ENCODE measurements at places on chromosomes 12 and 14.

- DNase-seq, result no peak
Measured at GRCh38 chr14:102279688-102280348, 25.1 kb downstream of the MOK start.

- DNase-seq, result no peak
Measured at GRCh38 chr12:89280833-89281538, 71.3 kb downstream of the DUSP6 start.

- DNase-seq, result no peak
Measured at GRCh38 chr12:104596898-104597843, 140.4 kb downstream of the CHST11 start.

- DNase-seq, result no peak
Measured at GRCh38 chr14:91396959-91397815, 20.4 kb downstream of the CCDC88C start.

GRCh38 chr12:51496895-51497294, 72.3 kb downstream of the SLC4A8 start:
- DNase-seq, result no peak

GRCh38 chr12:94875525-94875924, 128.0 kb downstream of the NDUFA12 start:
- no peak for DNase-seq

DNA sequence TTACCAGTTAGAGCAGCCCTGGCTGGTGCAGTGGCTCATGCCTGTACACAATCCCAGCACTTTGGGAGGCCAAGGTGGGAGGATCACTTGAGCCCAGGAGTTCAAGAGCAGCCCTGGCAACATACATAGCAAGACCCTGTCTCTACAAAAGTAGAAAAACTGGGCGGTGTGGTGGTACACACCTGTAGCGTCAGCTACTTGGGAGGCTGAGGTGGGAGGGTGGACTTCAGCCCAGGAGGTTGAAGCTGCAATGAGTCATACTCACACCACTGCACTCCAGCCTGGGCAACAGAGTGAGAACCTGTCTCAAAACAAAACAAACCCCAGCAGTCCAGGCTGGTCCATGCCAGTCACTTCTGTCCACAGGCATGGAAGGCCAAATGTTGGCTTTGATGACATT, 7.4 kb downstream of the COX14 start:
- DNase-seq, result no peak

DNA sequence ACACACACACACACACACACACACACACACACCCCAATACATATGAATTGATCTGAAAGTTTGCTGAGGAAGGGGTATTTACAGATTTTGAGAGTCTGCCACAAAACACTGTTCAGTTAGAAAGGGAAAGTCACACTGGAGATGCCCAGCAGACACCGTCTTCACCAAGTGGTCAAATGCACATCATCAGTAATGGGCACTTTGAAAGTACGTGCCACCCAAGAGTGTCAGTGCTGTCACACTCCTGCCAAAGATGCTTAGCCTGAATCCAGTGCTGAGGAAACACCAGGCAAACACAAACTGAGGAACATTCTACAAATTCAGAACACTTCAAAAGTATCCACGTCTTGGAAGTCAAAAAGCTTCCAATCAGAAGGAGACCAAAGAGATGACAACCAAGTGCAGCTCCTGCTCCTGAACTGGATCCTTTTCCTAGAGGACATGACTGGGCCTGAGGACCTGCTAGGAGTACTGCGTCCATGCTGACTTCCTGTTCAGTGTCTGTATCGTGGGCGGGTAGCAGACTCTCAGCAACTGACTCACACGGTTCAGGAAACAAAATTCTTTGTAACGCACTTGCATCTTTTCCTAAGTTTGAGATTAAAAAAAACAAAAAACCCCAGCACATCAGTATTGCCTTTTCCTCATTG, 18.6 kb downstream of the PSMC1 start:
- DNase-seq, result no peak

DNA sequence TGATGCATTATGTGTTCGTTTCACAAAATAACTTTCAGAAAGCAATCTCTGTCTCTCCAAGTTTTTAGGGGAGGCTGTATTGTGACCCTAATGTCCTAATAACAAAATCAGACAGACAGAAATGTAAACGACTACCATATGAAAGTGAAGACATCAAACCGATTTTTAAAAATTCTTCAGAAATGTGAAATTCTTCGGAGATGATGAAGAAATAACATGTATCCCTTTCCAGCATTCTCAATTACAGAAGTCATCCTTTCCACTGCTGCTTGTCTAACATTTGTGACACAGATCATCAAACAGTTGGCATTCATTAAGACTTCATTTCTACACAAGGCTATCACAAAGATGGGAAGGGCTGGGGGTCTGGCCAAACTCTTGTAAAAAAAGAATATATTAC, 41.0 kb downstream of the DMAC2L start:
- no peak for DNase-seq

DNA sequence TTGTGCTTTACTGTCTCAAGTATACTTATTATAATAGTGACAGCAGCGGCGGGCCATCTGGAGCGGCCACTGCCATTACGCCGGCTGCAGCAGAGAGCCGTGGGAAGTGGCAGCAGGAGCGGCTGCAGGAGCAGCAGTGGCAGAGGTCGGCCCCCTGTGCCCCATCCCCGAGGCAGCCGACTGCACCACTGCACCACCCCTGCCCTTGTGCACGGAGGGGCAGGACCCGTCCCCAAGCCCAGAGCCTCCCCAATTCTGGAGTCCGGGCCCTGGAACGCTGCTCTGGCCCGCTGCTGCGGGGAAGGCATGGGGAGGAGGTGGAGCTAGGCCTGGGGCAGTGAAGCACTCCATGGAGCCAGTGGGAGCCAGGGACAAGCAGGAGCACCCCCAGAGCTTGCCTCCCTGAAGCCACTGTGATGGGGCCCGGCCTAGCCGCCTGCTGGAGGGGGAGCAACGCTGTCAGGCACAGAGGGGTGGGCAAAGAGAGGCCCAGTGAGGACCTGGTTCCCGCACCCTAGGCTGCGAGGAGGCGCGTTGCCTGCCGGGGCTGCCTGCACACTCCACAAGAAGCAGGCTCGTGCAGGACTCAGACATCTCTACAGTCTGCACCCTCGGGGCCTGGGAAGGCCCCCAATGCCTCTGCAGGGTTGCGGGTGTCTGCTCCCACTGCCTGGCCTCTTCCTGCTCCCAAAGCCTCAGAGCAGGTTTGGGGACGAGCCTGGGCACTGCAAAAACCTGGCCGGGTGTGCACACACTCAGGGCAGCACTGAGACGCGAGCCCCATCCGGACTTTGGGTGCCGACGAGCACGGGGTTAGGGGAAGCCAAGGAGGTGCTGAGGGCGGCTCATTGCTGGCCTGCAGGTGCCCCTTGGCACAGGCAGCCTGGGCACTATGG, 74.2 kb upstream of the RASSF8 start:
- DNase-seq, result no peak

DNA sequence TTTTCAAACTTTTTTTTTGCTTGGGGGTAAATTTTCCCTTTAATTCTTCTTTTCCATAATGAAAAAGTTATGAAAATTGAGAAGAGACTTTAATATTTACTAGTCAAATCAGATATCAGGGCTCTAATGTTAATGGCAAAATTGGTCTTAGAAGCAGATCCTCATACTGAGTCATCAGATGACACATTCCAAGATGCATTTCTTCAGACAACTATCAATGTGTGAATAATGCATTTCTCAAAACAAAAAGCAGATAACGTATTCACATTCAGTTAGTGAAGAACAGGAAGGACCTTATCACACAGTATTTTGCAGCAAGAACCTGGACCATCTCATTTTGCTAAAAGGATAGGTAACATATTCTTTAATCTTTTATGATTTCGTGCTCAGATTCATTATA, 130.7 kb downstream of the GPHN start:
- DNase-seq, result no peak

DNA sequence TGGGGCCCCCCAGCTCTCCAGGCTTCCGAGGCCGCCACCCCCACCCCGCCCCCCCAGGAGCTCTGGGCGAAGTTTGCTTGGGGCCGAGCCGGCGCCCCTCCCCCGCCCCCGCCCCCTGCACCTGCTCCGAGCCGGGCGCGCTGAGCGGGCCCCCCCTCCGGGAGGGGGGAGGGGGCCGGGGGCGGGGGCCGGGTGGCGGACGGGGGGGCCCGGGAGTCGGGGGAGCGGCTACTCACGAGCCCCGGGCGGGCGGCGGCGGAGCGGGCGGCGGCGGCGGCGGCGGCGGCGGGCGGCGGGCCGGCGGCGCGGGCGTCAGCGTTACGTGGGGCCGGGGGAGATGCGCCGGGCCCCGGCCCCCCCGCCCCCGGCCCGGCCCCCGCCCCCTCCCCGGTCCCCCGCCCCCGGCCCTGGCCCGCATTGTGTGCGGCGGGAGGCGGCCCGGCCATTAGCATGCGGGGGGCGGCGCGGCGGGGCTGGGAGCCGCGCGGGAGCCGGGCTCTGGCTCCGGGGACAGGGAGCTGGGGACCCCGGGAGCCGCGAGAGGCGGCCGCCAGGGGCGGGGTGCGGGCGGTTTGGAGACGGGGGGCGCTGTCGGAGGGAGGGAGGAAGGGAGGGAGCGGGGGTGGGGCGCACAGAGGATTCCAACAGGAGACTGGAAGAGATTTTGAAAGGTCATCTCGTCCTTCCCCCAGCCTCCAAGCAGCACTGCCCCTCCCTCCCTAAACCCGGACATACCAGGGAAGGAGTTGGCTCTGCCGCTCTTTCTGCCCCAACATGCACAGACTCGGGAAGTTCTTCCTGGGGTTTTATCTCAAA, at the start of gene ZNF219:
ZNF219 (minus strand) TSS at position 580 of the 816 bp plus-strand sequence. CDS start 5,064 bp downstream, outside the sequence.
- no peak for DNase-seq

- no peak for DNase-seq
Measured at GRCh38 chr14:58637391-58638230, at the start of gene DACT1. Gene DACT1 (plus strand): TSS chr14:58637962. CDS start chr14:58638203, 241 bp downstream.

DNA sequence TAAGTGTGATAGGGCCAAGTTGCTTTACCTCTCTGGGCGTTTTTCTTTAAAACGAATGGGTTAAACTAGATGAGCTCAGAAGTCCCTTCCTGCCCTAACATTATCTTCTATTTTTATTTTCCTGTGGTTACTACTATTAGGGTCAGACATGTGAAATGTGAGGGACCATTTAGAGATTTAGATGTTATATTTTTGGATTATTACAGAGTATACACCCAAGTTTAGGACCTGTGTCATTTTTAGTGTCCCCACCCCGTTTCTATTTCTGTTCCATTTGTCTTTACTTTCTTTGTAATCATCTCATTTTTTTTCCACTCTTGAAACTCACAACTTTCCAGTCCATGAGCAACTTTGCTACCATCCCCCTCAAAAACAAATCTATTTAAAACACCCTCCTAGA, 56.3 kb downstream of the SLC4A8 start:
- DNase-seq, result no peak

DNA sequence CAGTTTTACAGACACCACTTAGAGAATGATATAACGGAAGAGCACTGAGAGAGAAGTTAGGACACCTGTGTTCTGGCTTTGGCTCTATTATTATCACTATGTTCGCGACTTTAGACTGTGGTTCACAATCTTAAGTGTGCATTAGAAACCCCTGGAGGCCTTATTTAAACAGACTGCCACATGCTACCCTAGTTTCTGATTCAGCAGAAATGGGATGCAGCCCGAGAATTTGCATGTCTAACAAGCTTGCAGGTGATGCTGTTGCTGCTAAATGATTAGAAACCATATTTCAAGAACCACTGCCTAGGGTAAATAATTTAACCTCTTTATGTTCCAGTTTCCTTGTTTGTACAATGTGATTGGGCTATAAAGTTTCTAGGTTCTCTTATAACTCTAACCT, 3.6 kb upstream of the RAD51AP1 start:
- no peak for DNase-seq

DNA sequence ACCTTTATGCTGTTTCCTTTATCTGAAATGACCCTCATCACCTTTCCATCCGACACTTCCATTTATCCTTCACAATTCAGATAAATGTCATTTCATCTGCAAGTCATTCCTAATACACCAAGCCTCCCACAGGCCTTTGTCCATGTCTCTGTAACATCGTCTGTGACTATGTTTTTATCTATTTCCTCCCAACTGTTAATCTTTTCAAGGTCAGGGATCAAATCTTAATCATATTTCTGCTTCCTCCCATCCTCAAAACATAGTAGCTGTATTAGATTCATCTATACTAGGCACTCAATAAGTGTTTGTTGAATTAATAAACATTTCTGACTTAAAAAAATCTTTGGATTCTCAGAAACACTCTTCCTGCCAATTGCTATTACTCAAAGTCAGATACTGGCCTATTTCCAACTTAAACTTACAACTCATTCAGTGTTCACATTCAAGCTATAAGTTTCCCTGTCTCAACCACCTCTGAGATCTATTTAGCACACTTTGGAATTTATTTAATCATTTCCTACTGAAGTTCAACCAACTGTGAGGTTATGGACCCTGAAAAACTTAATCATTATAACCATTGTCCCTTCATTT, 100.2 kb upstream of the ALX1 start:
- no peak for DNase-seq

GRCh38 chr12:69978020-69978419, 153.0 kb downstream of the MYRFL start:
- no peak for DNase-seq

GRCh38 chr12:19849208-19849607, 409.9 kb downstream of the AEBP2 start:
- DNase-seq, result no peak

DNA sequence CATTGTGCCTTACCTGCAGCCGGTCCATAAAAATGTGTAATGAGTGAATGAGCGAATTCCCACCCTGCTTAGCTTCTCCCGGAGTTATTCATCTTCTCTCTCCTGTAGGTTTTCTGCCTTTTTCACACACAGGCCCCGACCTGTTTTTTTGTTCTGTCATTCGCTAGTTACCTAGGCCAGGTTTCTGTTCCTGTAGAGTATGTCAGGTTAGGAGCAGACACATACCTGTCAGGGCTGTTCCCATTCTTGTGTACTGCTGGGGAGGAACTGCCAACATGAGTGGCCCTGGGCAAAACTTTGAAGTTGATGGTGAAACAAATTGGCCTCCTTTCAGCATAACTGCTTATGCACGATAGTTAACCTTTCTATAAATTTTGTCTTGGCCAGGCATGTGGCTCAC, 140.1 kb downstream of the SYNE2 start:
- no peak for DNase-seq

DNA sequence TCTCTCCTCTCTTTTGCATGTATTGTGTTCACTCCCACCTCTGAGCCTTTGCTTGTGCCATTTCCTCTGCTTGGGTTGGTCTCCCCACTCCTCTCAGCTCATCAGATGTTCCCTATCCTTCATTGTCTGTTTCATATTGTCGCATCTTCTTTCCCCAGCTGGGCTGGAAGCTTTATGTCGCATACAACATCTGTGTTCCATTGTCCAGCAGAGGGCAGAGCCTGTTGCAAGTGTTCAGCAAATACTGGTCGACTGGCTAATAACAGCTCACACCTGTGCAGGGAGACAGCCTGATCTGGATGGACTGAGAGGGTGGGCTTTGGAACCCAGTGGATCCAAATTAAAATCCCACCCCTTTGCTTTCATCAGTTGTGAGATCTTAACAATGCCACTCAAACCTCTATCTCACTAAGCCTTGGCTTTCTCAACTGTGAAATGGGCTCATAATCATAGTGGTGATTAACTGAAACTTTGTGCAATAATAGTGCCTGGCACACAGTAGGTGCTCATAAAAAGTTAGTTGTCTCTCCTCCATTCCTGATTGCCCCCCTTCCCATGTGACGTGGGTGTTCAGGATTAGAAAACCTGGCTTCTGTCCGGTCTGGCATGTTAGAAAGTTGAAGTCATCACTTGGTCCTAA, 75.8 kb downstream of the RIN3 start:
- no peak for DNase-seq

- no peak for DNase-seq
Measured at GRCh38 chr14:105184461-105184860, 3.3 kb upstream of the NUDT14 start.
